ENCODE measurements at places on chromosomes 1 and 21.

DNA sequence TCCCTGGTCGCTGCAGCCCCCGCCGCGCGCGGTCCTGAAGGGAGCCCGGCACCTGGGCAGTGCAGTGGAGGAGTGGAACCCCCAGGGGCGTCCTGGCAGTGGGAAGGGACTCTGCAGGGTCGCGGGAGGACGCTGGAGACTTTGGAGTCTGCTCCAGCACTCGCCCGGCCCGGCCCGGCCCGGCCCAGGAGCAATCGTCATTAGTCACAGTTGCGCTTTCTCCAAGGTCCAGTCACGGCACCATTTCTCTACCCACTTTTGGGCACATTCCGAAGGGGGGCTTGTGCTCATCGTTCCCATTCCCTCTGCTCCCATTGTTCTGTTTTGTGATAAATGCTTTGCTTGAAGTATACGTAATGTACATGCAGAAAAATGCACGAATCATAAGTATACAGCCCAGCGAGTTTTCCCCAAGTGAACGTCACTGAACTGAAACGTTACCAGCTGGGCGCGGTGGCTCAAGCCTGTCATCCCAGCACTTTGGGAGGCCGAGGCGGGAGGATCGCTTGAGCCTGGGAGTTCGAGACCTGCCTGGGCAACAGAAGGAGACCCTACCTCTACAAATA lies 999 bp downstream of the THAP3 start:
- DNase-seq: no peak

GRCh38 chr1:36953061-36953460 lies 81.3 kb downstream of the GRIK3 start:
- DNase-seq: no peak

GRCh38 chr1:224929335-224930237 lies at the start of gene DNAH14:
DNAH14 (plus strand) TSS chr1:224929675; CDS start chr1:224952703, 23,028 bp downstream.
- DNase-seq: no peak

DNA sequence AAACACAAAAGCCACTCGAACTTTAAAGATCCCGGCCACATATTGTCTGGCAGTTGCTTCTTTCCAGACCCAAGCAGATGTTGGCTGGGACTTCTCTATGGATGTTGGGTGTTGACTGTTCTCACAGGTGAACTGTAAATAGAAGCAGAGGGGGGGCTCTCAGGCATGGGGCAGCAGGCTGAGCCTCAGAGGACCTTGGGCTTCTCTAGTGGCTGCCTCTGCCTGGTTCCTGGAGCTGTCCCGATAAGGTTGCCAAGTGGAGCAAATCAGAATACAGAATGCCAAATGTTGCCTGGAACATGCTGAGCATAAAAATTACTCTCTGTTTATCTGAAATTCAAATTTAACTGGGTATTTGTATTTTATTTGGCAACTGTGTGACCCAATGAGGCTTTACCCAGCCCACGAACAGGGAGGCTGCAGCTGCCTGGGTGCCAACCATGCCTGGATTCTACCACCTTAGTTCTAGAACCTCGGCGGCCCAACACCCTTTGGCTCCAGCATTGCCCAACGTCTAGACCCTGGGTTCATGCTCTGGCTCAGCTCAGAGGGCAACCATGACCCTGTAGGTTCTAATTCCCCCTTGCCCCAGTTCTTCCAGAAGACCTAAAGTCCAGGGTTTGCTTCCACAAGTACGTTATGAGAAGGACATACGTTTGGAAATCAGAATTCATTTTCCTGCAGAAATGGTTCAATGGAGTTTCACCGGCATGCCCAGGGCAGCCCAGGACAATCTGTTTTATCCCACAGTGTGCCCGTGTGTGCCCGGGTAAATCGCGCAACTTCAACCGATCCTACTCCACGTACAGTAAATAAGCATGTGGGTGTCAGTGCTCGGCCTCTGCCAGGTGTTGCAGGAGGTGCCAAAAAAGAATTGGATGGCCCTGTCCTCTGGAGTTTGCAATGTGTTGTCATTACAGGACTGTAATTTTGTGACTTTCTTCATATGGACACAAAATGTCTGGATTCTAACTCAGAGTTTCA lies 5.4 kb upstream of the SLC45A1 start:
- no peak for DNase-seq

- DNase-seq: peak; percentile 28
These were observed 160.8 kb downstream of the VAV3 start for GRCh38 chr1:107804134-107804533.

DNA sequence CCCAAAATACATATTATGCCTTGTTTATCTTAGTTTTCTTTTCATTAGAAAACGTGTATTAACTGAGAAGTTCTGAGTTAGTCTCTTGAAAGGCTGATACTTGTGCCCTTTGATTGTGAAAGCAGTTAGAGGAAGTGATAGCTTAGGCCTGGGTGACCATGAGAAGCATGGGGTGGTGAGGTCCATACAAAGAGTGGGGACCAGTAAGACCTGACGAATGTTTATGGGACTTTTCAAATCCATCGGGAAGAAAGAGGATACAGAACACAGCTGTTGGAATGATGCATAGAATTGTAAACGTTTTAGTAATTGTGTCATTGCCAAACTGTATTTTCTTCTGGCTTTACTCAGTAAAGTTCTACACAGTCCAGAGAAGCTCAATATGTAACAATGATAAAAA lies 259.8 kb downstream of the LMO4 start:
- DNase-seq: no peak

GRCh38 chr1:101567582-101568189 lies 330.9 kb downstream of the S1PR1 start:
- DNase-seq: peak; percentile 43

Data from CD4-positive, alpha-beta T cell treated with Interleukin-2 at 100 ng/mL for 4 hours (primary cell).